ENCODE measurements at places on chromosomes 3 and 15.

- no peak for DNase-seq
Observed at GRCh38 chr3:30354972-30355371, 251.4 kb upstream of the TGFBR2 start.

DNA sequence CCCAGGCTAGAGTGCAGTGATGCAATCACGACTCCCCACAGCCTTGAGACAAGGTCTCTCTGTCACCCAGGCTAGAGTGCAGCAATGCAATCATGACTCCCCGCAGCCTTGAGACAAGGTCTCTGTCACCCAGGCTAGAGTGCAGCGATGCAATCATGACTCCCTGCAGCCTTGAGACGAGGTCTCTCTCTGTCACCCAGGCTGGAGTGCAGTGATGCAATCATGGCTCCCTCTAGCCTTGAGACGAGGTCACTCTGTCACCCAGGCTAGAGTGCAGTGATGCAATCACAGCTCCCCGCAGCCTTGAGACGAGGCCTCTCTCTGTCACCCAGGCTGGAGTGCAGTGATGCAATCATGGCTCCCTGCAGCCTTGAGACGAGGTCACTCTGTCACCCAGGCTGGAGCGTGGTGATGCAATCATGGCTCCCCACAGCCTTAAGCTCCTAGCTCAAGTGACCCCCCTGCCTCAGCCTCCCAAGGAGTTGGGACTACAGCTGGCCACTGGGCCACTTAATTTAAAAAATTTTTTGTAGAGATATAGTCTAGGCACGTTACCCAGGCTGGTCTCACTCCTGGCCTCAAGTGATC is 26.1 kb downstream of the TFRC start:
- peak; percentile 90 for DNase-seq

DNA sequence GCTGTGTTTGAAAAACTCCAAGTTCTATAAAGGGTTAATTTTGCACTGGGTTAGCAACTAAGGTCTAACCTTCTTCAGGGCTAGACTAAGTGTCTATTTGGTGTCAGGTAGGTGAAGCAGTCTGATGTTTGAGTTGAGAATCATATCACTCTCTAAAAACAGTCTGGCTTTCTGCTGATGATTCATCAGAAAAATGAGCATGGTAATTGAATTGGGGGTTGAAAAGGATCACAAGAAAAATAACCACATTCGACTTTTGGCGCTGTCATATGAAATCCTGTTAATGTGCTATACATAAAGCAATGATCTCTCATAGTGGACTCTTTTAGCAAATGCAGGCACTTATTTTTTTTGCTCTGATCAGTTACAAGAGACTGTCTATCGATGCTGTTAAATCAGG is 242.2 kb upstream of the AZI2 start:
- no peak for DNase-seq

GRCh38 chr15:88860212-88860611 is 35.1 kb downstream of the HAPLN3 start:
- no peak for DNase-seq

DNA sequence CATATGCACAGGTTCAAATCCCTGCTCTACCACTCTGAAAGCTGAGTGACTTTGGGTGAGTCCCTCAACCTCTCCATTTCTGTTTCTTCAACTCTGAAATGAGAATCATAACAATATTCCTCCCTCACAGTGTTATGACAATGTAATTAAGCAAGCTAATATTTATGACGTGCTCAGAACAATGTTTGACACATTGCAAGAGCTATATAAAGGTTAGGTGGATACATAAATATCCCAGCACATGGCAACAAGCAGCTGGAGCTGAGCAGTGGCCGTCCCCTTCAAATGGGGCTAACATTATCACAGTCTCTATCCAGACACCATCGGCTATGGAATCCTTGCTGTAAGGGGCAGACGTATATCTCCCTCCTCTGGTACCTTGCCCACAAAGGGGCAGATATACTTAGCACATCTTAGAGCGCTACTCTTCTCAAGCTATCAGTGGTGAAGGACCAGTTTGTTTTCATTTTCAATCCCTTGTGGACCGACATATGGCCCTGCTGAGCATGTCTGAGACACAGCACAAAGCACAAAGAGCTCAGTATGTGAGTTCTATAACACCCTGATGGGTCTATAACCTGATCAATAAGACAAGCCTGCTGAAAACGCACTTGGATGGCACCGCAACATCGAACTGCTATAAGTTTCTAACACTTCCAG is 80.9 kb downstream of the PRICKLE2 start:
- no peak for DNase-seq

DNA sequence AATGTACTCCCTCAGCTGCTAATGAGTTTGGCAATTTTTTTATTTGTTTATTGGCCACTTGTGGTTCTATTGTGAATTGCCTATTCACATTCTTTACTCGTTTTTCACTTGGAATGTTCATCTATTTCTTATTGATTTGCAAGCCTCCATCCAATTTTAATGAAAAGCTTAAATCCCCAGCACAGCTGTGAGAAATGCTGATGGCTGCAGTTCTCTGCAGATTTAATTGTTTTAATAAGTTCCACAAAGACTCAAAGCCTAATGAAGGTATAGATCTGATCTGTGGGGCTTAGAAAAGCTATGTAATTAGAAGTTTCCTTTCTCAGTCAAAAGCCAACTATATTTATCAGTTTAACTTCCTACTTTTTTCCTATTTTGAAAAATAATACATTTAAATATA is 41.5 kb downstream of the LYZL4 start:
- DNase-seq, result no peak

DNA sequence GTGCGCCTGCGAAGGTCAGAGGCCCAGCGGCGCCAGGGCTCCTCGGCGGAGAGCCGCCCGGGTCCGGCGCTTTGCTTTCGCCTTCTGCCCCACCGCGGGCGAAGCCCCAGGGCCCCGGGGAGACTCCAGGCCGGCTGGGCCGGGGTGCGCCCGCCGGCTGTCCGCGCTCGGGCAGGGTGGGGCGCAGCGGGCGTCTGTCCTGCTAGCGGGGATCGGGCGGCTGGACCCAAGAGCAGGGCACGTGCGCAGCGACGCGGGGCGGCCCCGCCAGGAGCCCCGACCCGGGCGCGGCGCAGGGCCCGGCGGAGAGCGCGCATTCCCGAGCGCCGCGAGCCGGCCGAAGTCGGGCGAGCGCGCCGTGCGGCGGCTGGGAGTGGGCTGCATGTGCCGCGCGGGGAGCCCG is 569 bp upstream of the ALDH1A3 start:
- DNase-seq, result no peak

DNA sequence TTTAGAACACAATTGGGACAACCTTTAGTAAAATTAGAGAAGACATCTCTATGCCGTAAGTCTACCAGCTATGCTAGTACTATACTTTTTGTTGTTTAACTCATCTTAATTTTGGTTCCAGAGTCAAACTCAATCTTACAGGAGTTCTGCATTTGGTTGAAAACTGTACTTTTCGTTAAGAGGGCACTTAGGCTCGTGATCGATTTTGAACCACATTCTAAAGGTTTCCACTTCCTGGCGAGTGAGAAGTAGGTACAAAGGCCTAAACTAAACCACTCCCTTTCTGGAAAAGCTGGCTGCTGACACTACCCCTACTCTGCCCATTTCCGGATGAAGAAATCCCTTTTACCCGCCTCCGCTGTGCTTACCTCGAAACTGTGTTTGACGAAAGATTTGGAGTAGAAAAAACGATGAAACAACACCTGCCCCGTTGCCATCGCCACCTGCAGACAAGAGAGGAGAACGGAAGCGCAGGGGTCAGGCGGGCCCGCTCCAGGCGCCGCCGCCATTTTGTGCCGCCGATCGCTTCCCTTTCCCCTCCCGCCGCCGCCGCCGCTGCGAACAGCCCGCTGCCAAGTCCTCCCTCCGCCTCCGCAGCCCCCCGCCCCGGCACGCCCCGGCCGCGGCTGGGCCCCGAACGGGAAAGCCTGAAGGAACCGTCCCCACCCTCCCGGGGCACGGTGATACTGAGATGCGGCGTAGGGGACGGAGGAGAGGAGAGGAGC is 748 bp downstream of the CCNL1 start:
- peak; percentile 65 for DNase-seq

DNA sequence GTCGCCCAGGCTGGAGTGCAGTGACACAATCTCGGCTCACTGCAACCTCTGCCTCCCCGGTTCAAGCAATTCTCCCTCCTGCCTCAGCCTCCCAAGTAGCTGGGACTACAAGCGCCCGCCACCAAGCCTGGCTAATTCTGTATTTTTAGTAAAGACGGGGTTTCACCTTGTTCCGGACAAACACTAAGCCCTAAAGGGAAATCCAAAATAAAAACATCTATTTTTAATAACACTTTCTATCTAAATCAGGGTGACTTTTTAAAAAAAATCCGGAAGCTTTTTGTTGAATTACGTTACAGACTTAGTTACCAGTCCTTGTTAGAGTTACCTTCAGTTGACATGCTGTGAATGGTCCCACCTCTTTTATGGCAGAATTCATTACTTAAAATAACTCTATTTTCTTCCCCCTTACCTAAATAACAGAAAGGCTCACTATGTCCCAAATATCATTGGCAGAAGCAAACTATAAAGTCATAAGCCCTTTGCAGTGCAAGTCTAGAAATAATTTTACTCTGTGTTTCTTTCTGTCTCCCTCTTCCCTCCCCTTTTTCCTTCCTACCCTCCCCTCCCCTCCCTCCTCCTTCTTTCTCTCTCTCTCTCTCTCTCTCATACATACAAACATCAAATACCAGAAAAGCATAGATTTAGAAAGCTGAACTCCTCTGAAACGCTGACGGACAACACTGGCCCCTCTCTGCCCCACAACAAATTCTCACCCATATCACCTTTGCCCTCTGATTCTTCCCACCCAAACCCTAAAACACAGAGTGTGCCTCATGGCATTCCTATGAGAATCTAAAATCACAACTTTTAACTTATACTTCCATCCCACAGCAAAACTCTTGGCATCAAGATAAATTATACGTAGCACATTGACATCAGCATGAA is 18.3 kb downstream of the THBS1 start:
- DNase-seq, result no peak

DNA sequence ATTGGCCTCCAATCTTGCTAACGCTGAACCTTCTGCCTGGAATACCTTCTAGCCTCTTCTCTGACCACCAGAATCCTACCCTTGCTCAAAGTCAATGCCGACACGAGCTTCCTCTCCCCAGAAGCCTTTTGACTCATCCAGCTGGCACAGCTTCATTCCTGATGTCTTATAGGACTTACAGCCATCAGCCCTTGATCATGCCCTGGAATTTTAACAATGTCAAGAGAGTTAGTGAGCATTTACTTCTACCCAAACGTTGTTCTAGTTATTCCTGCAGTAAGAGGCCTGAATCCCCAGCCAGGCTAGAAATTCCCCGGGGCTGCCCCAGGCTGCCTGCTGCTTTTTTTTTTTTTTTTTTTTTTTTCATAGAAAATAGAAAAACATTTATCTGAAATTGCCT is 3.9 kb downstream of the CYP1A2 start:
- DNase-seq, result no peak

DNA sequence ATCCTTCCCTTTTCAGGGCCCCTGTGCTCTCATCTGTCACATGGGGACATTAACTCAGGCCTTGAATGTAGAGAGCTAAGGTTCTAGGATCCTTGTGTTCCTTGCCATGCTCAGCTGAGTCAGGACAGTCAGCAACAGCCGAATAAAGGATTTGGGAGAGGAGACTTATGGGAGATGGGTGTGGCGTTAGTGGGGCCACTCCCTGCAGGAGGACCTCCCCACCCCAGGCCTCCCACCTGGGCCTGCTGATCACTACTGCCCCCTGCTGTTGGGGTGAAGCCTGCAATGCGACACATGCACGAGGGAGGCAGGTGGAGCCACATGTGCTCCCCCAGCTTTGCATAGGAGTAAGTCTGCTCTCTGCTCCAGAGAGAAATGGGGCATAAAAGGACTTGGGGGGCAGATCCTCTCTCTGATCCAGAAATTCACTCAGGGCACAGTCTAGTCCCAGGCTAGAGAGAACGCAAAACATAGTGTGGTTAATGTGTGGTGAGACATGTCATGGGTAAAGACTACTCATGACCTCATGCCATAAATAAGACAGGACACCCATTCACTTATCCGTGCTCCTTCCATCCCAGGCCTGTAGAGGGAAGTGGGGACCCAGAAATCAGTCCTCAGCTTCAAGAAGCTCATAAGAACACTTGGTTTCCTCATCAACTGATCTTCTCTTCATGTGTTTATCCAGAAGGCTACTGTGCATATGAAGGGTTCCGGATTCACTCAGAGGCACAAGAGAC is 19.4 kb downstream of the RBP1 start:
- peak; percentile 25 for DNase-seq

GRCh38 chr3:171416061-171416460 is 44.1 kb downstream of the TNIK start:
- DNase-seq, result no peak

GRCh38 chr3:51063053-51063452 is 322.0 kb upstream of the MANF start:
- DNase-seq, result no peak

DNA sequence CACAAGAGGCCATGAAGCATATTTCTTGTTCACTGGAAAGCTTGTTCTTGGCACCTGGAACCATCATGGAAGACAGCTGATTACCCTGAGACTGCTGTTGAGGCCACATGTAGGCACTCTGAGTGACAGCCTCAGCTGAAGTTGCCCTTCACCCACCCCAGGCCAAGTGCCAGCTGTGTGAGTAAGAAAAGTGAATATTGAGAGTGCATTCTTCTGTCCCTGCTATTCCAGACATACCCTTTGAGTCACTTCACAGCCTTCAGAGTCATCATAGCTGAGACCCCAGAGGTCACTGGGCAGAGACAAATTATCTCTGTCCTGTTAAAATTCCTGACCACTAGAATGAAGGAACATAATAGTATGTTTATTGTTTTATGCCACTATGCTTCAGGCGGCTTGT is 79.6 kb downstream of the NFKBIZ start:
- no peak for DNase-seq

GRCh38 chr3:24454856-24455255 is 39.8 kb downstream of the THRB start:
- no peak for DNase-seq

- DNase-seq, result no peak
Observed at GRCh38 chr3:50317300-50317699, 5.2 kb downstream of the HYAL2 start.

- DNase-seq, result no peak
Observed at GRCh38 chr3:50316657-50317242, 5.8 kb downstream of the HYAL2 start.

DNA sequence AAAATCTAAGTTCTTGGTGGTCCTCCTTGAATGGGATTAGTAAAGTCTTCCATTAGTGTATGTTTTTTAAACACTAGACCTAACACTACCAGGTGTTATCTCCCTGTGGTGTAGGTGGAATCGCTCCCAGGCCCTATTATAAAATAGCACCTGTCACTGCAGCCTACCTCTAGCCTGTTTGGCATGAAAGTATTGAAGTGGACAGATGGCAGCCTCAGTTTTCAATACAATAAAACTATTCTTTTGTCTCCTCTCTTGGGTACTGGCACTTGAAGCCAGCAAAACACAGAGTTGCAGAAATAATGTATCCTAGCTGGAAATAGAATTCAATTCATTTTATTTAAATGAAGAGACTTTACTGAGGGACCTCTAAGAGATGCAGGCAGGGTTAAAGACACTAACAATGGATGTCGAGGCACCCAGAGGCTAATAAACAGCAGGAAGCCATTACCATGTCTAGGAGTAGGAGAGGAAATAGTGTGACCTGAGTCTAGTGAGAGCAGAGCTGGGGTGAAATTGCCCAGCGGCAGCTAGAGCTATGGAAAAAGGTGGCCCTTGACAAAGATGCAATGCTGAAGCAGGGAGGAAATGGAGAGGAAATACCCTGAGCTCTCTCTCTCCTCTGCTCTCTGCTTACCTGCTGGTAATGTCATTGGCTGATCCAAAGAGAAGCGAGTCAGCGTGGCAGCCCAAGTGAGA is 49.1 kb upstream of the TMEM158 start:
- DNase-seq, result no peak
